ENCODE measurements at places on chromosomes 12 and 14. TPM values are rescaled to one million over a fixed set of nuclear protein-coding genes. Genes with fewer than 3 reads are reported as not detected.

- no peak for DNase-seq
- no peaks in the 10 kb centered on the region for H3K27me3 ChIP-seq
- no peak overlapping the region for H3K4me3 ChIP-seq
- no peaks in the 10 kb centered on the region for H3K4me1 ChIP-seq
Observed at GRCh38 chr14:59895721-59896120, 24.2 kb upstream of the LRRC9 start.

GRCh38 chr14:33386781-33387180 lies 448.1 kb downstream of the NPAS3 start:
- H3K27ac ChIP-seq, result no peak overlapping the region
- no peak overlapping the region for H3K4me3 ChIP-seq
- no peaks in the 10 kb centered on the region for H3K4me1 ChIP-seq
- DNase-seq, result no peak
- H3K36me3 ChIP-seq, result no peaks in the 10 kb centered on the region

- no peak overlapping the region for H3K27ac ChIP-seq
- no peaks in the 10 kb centered on the region for H3K36me3 ChIP-seq
- no peak for DNase-seq
- H3K4me1 ChIP-seq, result no peaks in the 10 kb centered on the region
- no peaks in the 10 kb centered on the region for H3K27me3 ChIP-seq
- no peak overlapping the region for H3K4me3 ChIP-seq
Observed at GRCh38 chr12:15575671-15576541, 213.3 kb downstream of the EPS8 start.

The ART4 gene
- total RNA-seq, result not detected

GRCh38 chr14:69989622-69990021 lies 110.4 kb downstream of the SMOC1 start:
- no peaks in the 10 kb centered on the region for H3K36me3 ChIP-seq
- H3K27me3 ChIP-seq, result no peaks in the 10 kb centered on the region
- H3K4me1 ChIP-seq, result no peaks in the 10 kb centered on the region

The TMEM52B gene
- not detected for total RNA-seq

DNA sequence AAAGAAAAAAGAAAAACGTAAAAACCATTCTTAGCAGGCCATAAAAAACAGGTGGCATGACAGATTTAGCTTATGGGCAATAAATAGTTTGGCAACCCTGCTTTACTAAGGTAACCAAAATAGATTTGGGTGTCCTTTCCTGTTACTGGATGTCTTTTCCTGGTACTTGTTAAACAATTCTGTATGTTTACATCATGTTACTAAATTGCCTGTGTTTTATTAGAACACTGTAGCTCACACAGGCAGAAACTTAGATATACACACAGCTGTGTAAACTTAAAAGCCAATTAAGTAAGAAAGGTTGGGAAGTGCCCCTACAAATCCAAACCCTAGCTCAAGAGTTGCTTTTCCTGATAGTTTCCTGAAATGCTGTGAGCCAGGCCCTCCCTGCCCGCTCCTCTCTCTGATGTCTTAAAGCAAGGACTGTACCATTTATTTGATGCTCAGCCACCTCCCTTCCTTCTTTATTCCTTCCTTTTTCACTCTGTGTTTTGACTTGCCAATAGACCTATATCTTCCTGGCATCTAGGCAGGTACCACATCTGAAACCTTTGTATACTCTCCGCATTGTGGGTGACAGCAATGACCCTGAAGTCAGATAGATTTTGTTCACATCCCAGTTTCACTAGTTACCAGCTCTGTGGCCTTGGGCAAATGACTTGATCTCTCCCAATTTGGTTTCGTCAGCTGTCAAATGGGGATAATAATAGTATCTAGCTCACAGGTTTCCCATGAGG lies 3.7 kb upstream of the CAMKK2 start:
- H3K36me3 ChIP-seq, result no peaks in the 10 kb centered on the region
- no peaks in the 10 kb centered on the region for H3K27me3 ChIP-seq
- H3K4me3 ChIP-seq, result no peak overlapping the region
- no peak overlapping the region for H3K27ac ChIP-seq
- H3K4me1 ChIP-seq, result no peaks in the 10 kb centered on the region

DNA sequence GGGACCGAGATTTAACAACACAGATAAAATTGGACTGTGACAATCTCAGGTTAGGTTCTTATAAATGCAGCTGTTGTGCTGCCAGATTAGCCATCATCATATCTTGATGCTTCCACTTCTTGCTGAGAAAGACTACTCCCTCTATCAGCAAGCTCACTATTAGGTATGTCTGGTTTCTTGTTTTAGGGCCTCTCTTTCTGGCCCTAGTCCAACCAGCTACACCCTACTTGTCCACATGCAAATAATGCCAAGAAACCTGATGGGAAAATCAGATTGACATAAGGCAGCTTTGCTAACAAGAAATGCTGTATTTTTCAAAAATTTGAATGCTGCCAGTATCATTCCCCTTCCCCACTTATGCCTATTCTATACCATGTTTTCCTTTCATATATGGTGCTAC lies 296.0 kb downstream of the RMST start:
- no peak overlapping the region for H3K27ac ChIP-seq
- no peaks in the 10 kb centered on the region for H3K36me3 ChIP-seq
- no peaks in the 10 kb centered on the region for H3K27me3 ChIP-seq

The RD3L gene
- total RNA-seq, result not detected

- H3K27ac ChIP-seq, result no peak overlapping the region
- no peaks in the 10 kb centered on the region for H3K4me1 ChIP-seq
- no peaks in the 10 kb centered on the region for H3K27me3 ChIP-seq
Observed at GRCh38 chr12:89493670-89494302, 30.8 kb downstream of the GALNT4 start.

GRCh38 chr12:52216807-52217206 lies 16.2 kb upstream of the KRT7 start:
- H3K36me3 ChIP-seq, result no peaks in the 10 kb centered on the region
- H3K4me1 ChIP-seq, result peaks cover 45% of the 10 kb centered on the region
- DNase-seq, result no peak
- no peak overlapping the region for H3K4me3 ChIP-seq
- no peaks in the 10 kb centered on the region for H3K27me3 ChIP-seq

The KRT75 gene
- total RNA-seq, result not detected

DNA sequence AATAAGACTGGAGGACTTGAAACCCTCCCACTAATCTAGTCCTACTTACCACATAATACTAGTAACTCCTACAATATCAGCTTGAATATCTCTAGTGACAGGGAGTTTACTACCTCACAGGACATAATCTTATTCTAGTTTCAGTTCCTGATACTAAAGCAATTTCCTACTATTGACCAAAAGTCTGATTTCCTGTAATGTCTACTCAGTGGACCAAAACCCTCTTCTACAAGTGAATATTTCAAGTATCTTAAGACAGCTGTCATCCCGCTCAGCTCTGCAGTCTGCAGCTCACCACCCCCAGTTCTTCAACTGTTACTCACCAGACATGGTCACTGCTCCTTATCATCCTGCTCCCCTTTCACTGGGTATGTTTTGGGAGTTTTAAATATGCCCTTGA lies 70.8 kb upstream of the TMCC3 start:
- peaks cover 10% of the 10 kb centered on the region for H3K4me1 ChIP-seq
- no peaks in the 10 kb centered on the region for H3K36me3 ChIP-seq
- H3K4me3 ChIP-seq, result no peak overlapping the region
- no peak for DNase-seq
- no peak overlapping the region for H3K27ac ChIP-seq
- no peaks in the 10 kb centered on the region for H3K27me3 ChIP-seq

The LTBP2 gene
- 0.84 TPM for total RNA-seq

DNA sequence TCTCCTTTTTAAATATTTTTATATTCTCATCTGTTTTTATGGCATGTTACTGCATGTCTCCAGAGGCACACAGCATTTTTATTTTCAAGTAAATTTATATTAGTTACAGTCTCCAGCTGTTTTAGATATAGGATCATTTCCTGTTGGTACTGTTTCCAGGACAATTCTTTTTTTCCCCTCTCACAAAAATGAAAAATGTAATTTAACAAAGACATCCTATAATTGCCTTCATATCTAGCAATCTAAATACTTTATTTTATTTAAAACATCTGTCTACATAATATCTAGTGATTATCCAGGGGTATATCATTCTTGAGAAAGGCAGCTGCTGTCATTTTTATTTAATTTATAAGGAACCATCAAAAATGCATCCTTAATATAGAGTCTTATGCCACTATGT lies 272.4 kb upstream of the NPAS3 start:
- DNase-seq, result no peak
- H3K4me1 ChIP-seq, result no peaks in the 10 kb centered on the region
- no peak overlapping the region for H3K27ac ChIP-seq
- no peaks in the 10 kb centered on the region for H3K27me3 ChIP-seq
- H3K36me3 ChIP-seq, result no peaks in the 10 kb centered on the region
- H3K4me3 ChIP-seq, result no peak overlapping the region

DNA sequence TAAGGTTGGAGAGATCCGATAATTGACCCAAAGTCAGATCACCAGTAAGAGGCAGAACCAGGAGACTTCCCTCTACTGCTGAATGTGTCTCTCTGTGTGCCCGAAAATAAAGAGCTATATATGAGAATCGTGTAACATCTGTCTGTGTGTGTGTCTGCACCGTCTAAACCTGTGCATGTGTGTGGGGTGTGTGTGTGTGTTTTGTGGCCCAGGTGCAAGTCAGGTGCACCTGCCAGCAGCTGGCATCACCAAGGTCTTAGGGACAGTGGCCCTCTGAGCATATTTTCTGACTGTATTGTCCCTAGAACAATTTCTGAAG lies 24.7 kb upstream of the KRT78 start:
- peaks cover 32% of the 10 kb centered on the region for H3K4me1 ChIP-seq
- H3K27me3 ChIP-seq, result no peaks in the 10 kb centered on the region
- no peaks in the 10 kb centered on the region for H3K36me3 ChIP-seq
- H3K4me3 ChIP-seq, result no peak overlapping the region
- no peak overlapping the region for H3K27ac ChIP-seq

- no peaks in the 10 kb centered on the region for H3K36me3 ChIP-seq
- DNase-seq, result no peak
- H3K27ac ChIP-seq, result no peak overlapping the region
- H3K4me1 ChIP-seq, result no peaks in the 10 kb centered on the region
Observed at GRCh38 chr14:25042362-25043299, 7.3 kb downstream of the STXBP6 start.

DNA sequence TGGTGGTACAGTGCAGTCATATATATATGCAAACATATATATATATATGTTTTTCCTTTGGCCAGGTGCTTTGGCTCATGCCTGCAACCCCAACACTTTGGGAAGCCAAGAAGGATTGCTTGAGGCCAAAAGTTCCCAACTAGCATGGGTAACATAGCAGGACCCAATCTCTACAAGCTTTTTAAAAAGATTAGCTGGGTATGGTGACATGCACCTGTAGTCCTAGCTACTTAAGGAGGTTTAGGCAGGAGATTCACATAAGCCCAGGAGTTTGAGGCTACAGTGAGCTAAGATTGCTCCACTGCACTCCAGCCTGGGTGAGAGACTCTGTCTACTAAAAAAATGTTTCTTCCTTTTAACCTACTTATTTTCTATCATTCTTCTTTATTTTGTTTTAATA lies 10.2 kb downstream of the PZP start:
- no peak overlapping the region for H3K4me3 ChIP-seq
- no peaks in the 10 kb centered on the region for H3K27me3 ChIP-seq
- H3K4me1 ChIP-seq, result no peaks in the 10 kb centered on the region
- no peak overlapping the region for H3K27ac ChIP-seq
- no peak for DNase-seq

The NTF3 gene
- 15.5 TPM for total RNA-seq

GRCh38 chr12:153080-153746 lies 60.7 kb downstream of the SLC6A12 start:
- no peak overlapping the region for H3K4me3 ChIP-seq
- DNase-seq, result peak; percentile 35
- no peaks in the 10 kb centered on the region for H3K36me3 ChIP-seq

The PRPH gene
- 3.9 TPM for total RNA-seq

- no peak for DNase-seq
- H3K36me3 ChIP-seq, result no peaks in the 10 kb centered on the region
- H3K27ac ChIP-seq, result no peak overlapping the region
- H3K4me3 ChIP-seq, result no peak overlapping the region
- H3K27me3 ChIP-seq, result no peaks in the 10 kb centered on the region
- H3K4me1 ChIP-seq, result no peaks in the 10 kb centered on the region
Observed at GRCh38 chr14:36816481-36816880, 154.8 kb downstream of the PAX9 start.

The GLS2 gene
- not detected for total RNA-seq

DNA sequence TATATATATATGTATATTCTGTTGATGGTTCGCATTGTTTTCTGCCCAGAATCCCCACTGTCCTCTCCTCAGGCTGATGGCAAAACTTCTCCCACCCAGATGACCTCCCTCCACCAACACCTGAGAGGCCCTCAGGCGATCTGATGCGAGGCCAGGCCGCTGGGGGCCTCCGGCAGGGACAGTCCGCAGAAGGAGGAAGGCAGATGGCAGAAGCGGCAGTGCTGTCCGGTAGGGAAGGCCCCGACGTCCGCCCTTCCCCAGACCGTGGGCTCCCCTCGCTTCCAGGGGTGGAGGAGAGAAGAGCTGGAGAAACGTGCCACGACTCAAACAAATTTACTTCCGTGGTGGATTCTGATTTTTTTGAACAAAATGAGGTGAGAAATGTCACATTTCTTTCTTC lies 178.3 kb upstream of the RGS6 start:
- H3K27ac ChIP-seq, result no peak overlapping the region
- no peaks in the 10 kb centered on the region for H3K27me3 ChIP-seq
- H3K4me1 ChIP-seq, result peaks cover 5% of the 10 kb centered on the region
- H3K36me3 ChIP-seq, result no peaks in the 10 kb centered on the region
- no peak overlapping the region for H3K4me3 ChIP-seq
- DNase-seq, result no peak

The PDZRN4 gene
- not detected for total RNA-seq

DNA sequence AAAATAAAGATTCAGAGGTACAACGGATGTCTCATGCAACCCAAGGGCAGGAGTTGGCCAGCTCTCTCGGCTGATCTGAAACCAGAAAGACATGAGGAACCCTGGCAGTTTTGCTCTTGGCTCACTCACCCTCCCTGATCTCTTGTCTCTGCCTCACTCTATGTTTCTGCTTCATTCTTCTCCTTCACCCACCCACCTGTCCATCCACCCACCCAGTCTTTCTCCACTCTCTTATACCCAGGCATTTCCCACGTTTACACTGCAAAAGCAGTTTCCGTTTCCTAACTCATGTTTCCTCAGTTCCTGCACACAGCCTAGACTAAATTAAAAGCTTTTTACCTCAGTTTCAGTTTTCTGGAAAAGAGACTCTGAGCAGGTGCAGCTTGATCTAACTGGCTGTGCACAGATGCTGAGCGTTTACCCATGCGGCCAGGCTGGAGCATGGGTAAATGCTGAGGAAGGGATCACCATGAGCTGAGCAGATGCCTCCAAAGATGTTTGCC lies 157.6 kb downstream of the PRKCH start:
- no peaks in the 10 kb centered on the region for H3K27me3 ChIP-seq
- H3K4me1 ChIP-seq, result no peaks in the 10 kb centered on the region
- no peak overlapping the region for H3K27ac ChIP-seq
- H3K36me3 ChIP-seq, result no peaks in the 10 kb centered on the region
- H3K4me3 ChIP-seq, result no peak overlapping the region
- DNase-seq, result no peak

Data from SJCRH30 (cell line).